ENCODE measurements at places on chromosomes 6 and 20.

- DNase-seq = no peak
Observed at GRCh38 chr6:54097753-54098152, 13.5 kb upstream of the MLIP start.

DNA sequence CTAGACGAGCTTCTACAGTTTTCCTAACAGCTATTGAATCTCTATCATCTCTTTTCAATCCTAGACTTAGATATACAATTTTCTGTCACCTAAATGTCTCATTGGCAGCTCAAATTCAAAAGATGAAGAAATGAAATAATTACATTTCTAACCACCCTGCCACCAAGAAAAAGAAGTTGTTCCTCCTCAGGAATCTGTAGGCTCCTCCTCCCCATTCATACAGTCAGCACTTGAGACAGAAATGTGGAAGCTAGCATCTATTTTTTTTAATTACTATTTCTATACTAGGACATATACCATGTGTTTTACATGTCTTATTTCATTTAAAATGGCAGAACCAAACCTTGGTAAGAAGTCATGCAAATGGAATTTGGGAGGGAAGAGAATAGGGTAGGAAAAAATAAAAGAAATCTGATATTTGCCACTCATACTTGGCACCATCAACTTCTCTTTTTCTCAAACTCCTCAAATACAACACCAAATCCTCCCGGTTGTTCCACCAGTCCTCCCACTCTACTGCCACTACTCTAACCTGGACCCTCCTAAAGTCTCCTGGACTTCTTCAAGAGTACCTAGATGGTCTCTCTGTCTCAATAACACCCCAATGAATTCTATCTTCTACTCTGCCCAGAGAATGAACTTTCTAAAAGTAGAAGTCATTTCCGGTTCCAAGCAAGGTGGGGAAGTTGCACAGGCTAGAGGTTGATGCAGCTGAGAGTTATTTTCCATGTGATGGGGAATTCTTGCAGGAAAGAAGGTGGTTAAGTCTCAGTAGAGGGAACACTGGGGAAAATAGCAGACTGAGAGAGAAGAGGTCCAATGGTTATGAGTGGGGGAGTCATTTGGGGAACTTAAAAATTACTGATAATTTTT is 54.1 kb downstream of the ATXN1 start:
- no peak for DNase-seq

GRCh38 chr6:42688281-42688680 is 34.1 kb downstream of the PRPH2 start:
- no peak for DNase-seq

- no peak for DNase-seq
Observed at GRCh38 chr6:138857775-138858174, 61.9 kb downstream of the ECT2L start.
